ENCODE measurements at places on chromosomes 11 and 22.

- no peak for DNase-seq
These were observed 47.0 kb downstream of the RCN1 start for GRCh38 chr11:32137869-32138268.

DNA sequence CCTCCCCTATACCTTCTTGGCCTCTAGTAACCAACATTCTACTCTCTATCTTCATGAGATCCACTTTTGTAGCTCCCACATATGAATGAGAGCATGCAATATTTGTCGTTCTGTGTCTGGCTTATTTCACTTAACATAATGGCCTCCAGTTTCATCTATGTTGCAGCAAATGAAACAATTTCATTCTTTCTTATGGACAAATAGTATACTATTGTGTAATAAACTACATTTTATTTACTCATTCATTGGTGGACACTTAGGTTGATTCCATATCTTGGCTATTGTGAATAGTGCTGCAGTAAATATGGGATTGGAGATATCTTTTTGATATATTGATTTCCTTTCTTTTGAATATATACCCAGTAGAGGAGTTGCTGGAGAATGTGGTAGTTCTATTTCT is 151.1 kb downstream of the JRKL start:
- DNase-seq = no peak

GRCh38 chr11:57307666-57308270 is 17.0 kb downstream of the TNKS1BP1 start:
- no peak for DNase-seq

GRCh38 chr11:102929972-102930371 is 25.6 kb downstream of the MMP13 start:
- no peak for DNase-seq

DNA sequence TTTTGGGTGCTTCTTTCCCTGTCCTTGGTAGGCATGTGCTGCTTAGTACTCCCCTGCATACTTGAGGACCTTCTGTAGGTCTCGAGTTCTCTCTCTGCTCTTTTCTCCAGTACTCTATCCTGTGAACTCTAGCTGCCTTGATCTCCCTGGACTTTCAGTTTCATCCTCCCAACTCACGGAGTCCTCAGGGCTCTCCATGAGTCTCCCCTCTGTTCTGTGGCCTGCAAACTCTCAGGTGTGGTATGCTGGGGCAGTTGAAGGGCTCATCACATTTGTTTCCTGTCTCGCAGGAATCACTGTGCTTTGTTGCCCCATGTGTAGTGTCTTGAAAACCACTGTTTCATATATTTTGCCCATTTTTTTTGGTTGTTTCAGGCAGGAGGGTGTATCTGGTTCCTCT is 3.3 kb upstream of the PACS1 start:
- no peak for DNase-seq

- no peak for DNase-seq
These were observed 6.2 kb upstream of the RANBP1 start for GRCh38 chr22:20109411-20110358.

- DNase-seq = no peak
These were observed 10.3 kb downstream of the SYT13 start for GRCh38 chr11:45275828-45276227.

- no peak for DNase-seq
These were observed 10.2 kb downstream of the PAMR1 start for GRCh38 chr11:35515224-35515623.

DNA sequence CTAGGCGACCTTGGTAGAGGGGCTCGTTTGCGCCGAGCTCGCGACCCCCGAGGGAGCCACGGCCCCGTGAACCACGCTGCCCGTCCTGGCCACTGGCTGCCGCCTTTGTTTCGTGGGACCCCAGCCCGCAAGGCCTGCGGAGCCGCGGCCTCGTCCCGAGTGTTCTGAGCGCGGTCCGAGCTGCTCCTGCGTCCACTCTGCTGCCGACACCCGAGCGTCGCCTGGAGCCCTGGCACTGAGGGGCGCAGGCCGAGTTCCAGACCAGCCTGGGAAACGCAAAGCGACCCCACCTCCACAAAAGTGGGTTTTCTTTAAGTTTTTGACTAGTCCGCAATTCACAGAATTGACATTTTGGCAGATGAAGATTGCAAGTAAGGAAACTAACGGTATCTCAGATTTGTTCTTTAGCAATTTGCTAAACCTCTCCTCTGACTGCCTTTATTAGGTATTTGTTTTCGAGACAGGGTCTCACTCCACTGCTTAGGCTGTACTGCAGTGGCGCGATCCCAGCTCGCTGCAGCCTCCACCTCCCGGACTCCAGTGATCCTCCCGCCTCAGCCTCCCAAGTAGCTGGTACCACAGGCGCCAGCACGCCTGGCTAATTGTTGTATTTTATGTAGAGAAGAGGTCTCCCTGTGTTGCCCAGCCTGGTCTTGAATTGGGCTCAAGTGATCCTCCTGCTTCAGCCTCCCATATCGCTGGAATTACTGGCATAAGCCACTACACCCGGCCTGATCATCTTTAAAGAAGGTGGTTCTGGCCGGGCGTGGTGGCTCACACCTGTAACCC is 879 bp upstream of the RNH1 start:
- no peak for DNase-seq

GRCh38 chr11:126702165-126702720 is 298.3 kb downstream of the KIRREL3 start:
- DNase-seq = no peak

DNA sequence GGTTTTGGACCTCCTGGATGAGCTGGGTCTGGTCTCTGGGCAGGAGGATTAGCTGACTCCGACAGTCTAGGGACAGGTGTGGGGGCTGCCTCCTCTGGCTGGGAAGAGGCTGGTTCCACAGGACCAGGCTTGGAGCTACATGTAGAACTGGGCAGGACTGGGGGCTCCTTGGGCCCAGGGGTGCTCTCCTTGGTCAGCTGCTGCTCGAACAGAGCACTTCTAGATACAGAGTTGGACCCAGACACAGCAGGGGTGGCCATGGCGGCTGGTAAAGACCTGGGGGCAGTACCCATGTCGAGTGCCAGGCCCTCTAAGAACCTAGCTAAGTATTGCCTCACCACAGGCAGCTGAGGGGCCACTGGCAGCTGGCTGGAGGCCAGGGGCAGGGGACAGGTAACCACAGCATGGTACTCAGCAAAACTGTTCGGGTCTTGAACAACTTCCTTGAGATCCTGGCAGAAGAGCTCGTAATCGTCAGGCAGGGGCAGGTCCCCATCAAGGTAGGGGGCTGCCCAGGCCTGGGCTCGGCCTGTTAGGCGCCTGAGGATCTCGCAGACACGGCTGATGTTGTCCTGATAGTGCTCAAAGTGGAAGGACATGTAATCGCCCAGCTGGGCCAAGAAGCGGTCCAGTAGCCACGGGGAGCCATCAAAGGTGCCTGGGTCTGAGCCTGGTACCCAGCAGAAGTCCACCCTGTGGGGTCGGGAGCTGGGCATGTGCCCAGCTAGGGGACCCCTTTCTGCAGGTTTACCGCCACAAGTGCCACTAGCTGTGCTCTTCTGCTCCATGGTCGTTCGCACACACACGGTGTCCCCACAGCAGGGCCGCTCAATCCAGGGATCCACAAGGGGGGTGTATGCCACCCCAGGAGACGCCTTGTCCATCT is 3.1 kb downstream of the GNB1L start:
- DNase-seq = no peak

GRCh38 chr11:120666121-120666639 is 154.6 kb downstream of the GRIK4 start:
- DNase-seq = no peak

GRCh38 chr11:4086575-4087353 is 7.8 kb upstream of the RRM1 start:
- DNase-seq = no peak

GRCh38 chr22:41922328-41922727 is 4.3 kb downstream of the TNFRSF13C start:
- DNase-seq = no peak

DNA sequence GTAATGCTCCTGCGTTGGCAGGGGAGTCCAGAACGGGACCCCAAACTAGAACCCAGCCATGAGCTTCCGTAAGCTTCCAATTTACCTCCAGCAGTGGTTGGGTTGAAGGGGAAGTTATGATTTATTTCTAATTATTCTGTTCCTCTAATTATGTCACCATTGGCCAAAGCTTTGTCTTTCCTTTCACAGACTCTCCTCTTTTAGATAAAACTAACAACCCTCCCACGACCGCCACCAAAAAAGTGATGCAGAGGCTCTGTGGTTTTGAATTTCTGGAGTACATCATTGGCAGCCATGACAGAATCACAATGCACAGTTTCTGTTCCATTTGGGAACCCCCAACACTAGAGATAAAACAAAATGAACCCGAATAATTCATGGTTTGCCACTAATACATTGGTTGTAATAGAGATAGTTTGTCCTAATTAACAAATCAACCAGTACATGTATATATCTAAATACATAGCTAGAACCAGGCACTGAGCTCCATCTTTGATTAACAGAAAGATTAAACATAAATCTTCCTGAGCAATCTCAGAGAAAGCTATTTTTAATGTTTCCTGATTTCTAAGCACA is 64.3 kb downstream of the ETS1 start:
- no peak for DNase-seq

DNA sequence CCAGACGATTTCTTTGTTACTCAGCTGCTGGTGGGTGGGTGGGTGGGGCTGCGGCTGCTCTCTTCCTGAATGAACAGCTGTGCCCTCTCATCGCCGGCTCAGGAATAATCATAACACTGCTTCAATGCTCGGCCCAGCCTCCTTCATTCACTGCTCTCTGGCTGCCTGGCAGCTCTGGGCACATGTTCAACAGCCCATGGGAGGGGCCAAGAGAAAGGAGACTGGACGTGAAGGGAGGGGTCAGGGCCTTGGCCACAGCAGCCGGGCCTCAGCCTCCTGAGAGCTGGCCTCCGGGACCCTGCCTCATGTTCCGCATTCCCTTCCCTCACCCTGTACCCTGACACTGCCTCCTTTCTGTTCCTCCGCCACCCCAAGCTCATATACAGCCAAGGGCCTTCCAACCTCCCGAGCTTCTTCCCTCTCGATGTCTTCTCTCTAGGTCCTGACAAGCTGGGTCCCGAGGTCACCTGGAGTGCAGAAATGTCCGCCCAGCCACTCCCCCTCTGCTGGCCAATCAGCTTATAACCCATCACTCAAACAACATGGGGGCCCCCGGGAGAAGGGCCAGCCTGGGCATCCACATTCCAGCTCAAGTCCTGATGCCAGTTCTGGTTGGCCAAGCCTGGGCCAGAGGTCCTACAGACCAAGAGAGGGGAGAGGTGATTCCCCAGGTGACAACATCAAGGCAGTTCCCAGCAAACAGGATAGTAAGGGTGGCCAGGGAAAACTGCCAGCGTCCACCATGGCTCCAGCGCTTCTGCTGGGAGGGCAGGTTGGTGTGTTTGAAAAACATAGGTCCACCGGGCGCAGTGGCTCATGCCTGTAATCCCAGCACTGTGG is 3.2 kb upstream of the CSDC2 start:
- no peak for DNase-seq

DNA sequence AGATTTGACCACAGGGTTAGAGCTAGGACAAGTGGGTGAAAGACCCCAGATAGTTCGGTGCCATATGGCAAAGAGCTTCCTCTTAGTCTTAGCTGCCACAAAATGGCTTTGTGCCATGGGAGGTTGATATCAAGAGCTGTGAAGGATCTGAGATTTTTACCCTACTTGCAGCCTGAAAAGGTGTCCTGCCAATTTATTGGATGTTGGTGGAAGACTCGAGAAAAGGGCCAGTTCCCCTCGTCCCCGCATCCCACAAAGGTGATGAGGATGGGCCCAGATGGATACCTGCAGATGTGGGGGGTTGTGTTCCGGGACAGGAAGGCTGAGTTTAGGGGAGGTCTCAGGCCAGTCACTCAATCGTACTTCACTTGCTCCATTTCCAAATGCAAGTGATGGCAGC is 27.2 kb downstream of the YDJC start:
- no peak for DNase-seq

DNA sequence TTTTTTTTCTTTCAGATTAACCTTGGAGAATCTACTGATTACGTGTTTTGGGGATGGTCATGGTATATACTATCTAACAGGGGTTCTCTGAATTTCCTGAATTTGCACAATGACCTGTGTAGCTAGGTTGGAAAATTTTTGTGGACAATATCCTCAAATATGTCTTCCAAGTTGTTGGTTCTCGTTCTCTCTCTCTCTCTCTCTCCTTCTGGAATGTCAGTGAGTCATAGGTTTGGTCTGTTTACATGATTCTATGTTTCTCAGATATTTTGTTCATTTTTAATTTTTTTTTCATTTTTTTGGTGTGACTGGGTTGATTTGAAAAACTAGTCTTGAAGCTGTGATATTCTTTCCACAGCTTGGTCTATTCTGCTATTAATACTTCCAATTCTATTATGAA is 604.0 kb upstream of the ANO3 start:
- no peak for DNase-seq

Data from NK-92 treated with Interleukin-12 subunit alpha and Interleukin-12 subunit beta, amount 100 ng/mL, for 24 hours (cell line).